B cell (primary cell): ENCODE measurements at places on chromosomes 12 and 14.

- no peak for DNase-seq
Measured at GRCh38 chr12:44546060-44546459, 330.1 kb downstream of the NELL2 start.

- peak; percentile 22 for DNase-seq
Measured at GRCh38 chr14:95597784-95598211, 62.9 kb downstream of the GLRX5 start.

GRCh38 chr12:111330800-111331752 lies 37.8 kb downstream of the PHETA1 start:
- peak; percentile 57 for DNase-seq

DNA sequence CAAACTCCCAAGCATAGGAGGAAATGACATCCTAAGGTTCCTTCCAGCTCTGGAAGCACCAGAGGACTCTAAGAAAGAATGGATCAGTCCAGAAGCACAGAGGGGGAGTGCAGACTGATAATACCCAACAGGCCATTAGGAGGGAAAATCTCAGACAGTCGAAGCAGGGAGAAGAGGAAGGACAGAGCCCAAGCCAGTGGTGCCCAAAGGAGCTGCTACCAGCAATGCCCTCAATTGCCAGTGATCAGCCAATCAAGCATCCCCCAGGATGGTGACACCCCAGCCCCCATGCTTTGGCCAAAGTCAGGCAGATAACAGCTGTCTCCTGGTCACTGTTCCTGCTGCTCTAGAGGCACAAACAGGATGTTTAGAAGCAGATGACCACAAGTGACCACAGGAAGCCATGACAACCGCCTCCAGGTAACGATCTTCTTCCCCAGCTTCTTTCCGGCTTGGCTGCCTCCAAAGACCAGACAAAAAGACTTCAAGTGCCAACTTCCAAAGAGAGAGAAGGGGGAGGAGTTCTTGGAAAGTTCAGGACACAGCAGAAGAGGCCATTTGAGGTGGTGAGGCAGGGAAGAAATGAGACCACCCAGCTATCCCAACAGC lies 16.2 kb downstream of the PXN start:
- no peak for DNase-seq

DNA sequence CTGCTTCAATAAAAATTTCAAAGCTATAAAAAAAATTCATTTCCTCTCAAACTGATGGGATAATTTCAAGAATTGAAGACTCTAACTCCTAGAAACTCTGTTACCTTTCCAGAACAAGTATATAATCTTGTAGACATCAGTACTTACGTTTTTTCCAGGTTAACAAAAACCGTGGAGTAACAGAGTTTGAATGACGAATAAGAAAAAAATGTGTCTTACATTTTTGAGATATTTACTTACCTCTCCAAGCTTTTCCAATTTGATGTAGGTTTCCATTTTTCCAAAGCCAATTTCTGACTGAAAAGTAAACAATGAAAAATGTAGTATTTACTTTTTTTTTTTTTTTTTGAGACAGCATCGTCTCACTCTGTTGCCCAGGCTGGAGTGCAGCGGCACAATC lies 100.2 kb downstream of the CDK17 start:
- no peak for DNase-seq

GRCh38 chr14:93012951-93013719 lies 90.2 kb downstream of the CHGA start:
- no peak for DNase-seq

DNA sequence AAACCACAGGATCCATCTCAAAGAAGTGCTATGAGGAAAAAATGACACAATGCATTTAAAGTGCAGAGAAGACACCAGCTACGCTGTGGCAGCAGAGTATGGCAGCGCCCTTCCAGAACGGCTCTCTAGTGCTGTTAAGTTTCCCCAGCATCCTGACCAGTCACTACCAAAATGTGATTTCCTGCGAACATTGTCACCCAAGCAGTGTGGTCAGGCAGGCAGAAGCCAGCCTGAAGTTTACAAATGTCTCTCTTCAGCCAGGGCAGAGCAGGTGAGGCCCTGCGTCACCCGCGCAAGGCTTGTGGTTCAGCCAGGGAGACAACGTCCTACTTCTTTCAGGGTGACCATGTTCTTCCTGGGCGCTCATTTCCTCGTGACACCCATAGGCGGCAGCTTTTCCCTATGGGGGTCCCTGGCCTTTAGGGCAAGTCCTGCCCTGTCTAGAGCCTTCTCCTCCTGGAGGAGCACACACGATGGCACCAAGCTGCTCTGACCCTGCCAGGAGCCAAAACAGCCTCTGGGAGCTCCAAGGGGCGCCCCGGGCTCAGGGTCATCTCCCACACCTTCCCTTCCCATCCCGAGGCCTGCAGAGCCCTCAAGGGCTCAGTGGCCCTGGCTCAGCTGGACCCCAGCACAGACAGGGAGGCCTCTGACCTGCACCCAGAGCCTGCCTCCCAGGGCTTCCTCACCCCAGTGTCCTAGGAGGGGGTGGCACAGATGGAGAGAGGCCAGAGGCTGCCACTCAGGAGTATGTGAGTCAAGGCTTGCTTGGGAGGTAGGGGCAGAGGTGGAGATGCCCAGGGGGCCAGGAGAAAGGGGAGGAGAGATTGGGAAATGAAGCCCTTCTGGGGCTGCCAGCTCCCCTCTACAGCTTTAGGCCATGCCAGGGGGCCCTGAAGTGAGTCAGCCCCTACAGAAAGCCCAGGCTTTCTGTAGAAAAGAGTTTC lies 41.9 kb downstream of the PSMA6 start:
- no peak for DNase-seq

- DNase-seq, result peak; percentile 20
Measured at GRCh38 chr12:107917912-107918800, 143.7 kb downstream of the ASCL4 start.

- DNase-seq, result no peak
Measured at GRCh38 chr12:14982562-14982961, 9.7 kb downstream of the PDE6H start.

- no peak for DNase-seq
Measured at GRCh38 chr14:100022772-100023451, 42.3 kb upstream of the EVL start.

GRCh38 chr12:43112101-43112920 lies 439.7 kb downstream of the ADAMTS20 start:
- no peak for DNase-seq

GRCh38 chr14:99812096-99812750 lies 19.0 kb downstream of the EML1 start:
- no peak for DNase-seq

DNA sequence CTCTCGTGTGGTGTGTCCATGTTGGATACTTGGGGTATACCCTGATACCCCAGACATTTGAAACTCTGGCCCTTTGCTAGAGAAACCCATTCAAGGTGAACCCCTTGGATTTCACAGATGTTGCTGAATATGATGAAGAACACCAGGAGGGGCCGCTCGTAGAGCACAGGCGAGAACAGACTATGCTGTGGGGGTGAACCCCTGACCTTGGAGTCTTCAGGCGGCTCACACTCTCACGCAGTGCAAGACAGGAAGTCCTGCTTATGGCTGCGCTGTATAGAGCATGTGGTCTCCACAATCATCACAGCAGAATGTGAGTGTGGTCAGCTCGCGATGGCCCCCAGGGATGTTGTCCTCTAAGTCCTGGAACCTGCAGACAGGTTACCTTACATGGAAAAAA lies 60.4 kb downstream of the SLC15A4 start:
- no peak for DNase-seq

- peak; percentile 44 for DNase-seq
Measured at GRCh38 chr12:31316891-31317290, 9.1 kb downstream of the SINHCAF start.

DNA sequence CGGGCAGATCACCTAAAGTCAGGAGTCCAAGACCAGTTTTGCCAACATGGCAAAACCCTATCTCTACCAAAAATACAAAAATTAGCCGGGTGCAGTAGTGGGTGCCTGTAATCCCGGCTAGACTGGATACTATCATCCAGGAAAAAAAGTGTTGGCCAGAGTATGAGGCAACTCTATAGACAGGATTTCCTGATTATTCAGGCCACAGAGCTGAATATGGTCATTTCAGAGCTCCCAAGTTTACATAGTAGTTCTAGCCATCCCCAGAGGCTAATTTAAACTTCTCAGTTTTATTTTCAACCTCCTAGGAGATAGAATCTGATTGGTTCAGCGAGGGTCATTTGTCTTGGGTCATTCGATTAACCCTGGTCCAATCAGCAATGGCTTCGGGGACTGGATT lies 7.3 kb downstream of the RPGRIP1 start:
- DNase-seq, result no peak

DNA sequence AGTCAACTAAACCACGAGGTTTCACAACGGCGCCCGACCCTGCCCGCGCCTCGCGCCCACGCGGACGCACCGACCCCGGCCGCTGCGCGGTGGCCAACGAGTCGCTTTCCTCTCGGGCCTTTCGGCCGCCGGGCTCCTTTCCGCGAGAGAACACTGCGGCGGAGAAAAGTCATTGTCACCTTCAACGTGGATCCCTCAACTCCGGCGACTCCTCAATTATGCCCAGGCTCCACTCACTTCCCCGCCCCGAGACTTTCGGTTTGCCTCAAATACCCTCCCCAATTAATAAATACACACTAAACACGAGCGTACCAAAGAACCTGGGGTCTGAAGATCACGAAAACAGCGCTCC lies 450 bp downstream of the SINHCAF start:
- DNase-seq, result no peak

GRCh38 chr12:92065018-92065499 lies 80.6 kb downstream of the BTG1 start:
- DNase-seq, result peak; percentile 71

DNA sequence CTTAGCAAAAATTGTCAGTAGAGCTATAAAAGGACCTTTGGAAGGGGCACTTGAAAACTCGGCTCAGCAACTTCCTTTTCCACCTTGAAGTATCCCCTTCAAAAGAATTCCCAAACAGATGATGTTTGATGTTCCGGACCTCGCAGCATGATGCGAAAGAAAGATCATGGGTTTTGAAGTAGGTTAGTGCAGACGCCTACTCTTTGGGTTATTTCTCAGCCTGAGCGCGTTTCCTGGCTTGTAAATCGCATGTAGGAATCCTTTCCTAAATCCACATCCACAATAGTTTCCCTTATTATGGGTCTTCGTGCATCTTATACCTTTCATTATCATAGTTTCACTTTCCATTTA lies 584 bp upstream of the NEDD1 start:
- no peak for DNase-seq

GRCh38 chr12:41924111-41924510 lies 220.6 kb downstream of the GXYLT1 start:
- DNase-seq, result no peak

DNA sequence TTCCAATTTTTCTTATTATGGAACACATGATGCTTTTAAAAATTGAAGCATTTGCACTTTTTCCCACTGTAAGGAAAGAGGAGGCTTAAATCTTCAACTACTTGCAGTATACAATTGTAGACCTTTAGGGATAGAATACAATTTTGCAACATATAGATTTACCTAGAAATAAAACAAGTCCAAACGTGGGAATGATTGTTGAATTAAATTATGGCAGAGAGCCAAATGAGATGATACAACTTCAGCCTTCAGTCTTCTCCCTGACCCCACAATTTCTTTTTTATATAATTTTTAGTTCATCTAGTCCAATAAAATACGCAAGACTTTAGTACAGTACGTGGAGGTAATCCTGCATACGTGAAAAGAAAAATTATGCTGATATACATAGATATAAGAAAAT lies 666.5 kb downstream of the SLC16A7 start:
- DNase-seq, result no peak

DNA sequence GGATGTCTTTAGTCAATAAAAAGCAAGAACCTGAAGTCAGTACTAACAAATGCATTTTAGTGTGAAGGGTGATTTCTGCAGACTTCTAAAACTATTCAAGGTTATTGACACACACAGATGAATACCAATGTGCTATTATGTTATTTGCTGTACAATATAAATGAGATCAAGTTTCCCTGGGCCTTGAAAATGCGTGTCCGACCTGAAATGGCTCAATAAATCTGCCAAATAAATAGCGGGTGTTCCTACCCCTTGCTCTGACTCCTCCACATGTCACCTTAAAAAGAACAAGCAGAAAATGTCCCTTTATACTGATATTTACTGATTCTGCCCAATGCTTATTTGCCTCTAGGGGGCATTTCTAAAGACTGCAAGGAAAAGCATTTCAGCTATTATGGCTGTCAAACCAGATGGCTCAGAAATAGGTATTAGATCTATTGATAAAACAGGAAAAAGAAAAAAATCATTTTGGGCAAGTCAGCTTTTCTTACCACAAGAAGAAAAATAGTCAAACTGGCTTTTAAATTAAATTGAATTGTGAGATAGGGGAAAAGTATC lies 367.3 kb upstream of the KITLG start:
- DNase-seq, result no peak

DNA sequence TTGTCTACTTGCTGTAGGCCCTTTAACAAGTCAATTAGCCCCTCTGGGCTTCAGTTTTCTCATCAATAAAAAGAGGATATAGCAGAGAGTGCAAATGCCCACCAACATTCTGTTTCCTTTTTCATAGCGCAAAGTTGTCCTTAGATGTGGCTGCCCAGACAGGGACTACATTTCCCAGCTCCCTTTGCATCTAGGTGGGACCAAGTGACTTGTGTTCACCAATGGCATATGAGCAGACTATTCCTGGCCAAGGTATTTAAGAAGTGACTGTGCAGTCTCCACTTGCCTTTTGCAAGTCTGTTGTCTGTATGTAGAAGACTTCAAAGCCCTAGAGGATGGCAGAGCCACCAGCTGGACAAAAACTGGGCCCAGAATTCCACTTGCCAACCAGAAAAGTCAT lies 59.7 kb downstream of the DAO start:
- peak; percentile 52 for DNase-seq

DNA sequence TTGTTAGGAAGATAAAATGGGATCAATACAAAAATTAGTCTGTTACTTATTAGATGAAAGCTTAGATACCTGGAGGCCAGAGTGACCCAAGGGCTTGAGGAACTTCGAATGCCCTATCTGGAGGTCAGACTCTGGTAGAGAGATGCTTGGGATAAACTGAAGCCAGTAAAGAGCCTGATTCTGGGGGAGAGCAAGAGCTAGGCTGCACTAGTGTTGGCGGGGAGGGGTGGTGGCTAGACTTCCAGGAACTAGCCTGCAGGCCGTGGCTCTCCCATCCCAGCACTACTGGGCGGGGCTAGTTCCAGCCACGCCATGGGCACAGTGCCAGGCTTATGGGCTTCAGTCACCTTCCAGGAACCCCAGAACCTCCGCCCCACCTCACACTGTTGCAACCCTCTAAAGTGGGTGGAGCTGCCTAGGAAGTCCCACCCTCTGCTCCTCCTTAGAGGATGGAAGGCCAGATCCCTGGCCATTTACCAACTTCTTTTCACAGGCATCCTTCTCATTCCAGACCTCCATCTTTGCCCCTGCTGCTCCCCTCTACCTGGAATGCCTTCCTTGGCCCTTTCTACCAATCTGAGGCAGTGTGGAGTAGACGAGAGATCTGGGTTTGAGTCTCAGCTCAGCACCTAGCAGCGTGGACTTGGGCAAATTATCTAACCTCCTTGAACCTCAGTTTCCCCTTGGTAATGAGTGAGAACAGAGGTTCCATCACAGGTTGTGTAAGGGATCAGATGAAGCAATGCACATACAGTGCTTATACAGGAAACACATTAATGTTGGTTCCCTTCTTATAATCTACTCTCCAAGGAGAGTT lies 6.3 kb upstream of the NFE2 start:
- no peak for DNase-seq
